ENCODE measurements at places on chromosomes 16 and 17.

DNA sequence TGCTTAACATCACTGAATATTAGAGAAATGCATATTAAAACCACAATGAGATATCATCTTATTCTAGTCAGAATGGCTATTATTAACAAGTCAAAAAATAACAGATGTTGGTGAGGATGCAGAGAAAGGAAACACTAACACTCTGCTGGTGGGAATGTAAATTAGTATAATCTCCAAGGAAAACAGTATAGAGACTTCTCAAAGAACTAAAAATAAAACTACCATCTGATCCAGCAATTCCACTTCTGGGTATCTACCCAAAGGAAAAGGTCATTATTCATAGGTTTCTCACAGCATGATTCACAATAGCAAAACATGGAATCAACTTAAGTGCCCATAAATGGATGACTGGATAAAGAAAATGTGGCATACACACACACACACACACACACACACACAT lies 166.4 kb downstream of the CEP112 start:
- no peak for DNase-seq

DNA sequence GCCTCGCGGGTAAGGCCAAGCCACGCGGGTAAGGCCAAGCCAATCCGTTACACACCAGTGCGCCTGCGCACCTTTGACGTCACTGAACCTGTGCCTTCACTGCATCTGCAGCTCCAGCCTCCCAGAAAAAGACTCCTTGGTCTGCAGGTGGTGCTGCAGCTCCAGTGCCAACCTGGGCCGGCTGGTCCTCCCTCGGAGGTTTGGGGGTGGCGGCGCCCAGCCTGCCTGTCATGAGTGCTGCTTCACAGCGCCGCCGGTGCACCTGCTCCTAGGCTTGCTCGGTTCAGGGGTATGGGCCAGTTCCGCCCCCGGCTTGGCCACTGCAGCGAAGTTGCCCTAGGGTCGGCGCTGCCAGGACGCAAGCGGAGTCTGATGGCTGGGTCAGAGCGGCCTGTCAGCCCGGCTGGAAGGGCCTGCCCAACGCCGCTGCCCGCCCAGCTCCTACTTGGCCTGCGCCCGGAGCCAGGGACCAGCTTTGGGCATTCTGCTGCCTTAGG lies 146.6 kb downstream of the USP22 start:
- DNase-seq, result no peak

DNA sequence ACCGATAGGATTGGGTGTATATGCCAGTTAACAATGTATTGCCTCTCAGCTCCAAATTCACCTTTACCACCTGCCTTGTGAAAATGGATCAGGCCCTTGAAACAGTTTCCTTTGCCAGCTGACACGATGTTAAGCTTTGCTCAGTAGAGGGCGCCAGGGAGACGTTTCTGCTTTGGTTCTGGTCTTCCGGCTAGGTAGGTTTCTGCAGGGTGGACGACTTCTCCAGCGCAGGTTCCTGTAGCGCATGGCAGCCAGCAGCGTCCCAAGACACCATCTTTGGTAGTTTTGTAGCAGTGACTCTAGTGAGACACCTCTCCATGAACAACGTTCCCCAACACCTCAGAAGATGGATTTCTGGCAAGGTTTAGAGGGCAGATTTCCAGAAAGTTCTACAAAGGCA lies 24.0 kb downstream of the SYCE1L start:
- no peak for DNase-seq

DNA sequence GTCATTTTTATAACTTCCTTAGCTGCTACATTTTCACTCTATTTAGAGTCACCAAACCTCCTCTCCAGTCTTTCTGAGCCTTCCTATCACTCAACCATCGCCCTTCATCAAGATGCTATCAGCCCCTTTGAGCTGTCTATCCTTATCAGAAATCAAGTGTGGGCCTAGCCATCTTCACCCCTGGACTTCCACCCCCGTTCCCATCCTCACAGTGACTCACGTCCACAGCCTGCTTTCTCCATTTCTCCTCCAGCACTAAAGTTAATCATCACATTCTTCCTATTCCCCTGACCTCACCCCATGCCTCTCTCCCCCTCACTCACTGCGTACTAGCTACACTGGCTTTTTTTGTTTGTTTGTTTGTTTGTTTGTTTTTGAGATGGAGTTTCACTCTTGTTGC lies 2.4 kb upstream of the TEKT3 start:
- no peak for DNase-seq

DNA sequence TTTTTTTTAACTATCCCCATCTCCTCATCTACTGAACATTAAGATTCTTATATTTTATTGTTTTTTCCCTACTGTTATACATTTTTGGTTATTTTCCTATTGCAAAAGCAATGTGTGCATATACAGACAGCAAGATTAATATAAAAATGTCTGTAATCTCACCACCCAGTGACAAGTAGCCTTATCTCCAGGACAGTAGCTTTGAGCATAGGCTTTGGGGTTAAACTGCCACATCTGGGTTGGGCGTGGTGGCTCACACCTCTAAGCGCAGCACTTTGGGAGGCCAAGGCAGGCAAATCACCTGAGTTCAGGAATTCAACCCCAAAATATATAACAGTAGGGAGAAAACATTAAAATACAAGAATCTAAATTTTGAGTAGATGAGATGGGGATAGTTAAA lies 27.4 kb upstream of the SSTR2 start:
- no peak for DNase-seq

DNA sequence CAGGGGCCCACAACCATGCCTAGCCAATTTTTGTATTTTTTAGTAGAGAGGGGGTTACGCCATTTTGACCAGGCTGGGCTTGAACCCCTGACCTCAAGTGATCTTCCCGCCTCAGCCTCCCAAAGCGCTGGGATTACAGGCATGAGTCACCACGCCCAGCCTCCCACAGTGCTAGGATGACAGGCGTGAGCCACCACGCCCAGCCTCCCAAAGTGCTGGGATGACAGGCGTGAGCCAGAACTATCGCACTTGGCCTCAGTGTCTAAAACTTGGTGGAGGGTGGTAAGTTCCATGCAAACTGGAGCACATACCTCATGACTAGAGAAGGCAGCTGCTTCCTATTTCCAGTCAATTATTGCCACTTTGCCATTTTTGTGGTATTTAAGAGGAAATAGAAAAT lies 7.1 kb downstream of the HSD17B2 start:
- no peak for DNase-seq

DNA sequence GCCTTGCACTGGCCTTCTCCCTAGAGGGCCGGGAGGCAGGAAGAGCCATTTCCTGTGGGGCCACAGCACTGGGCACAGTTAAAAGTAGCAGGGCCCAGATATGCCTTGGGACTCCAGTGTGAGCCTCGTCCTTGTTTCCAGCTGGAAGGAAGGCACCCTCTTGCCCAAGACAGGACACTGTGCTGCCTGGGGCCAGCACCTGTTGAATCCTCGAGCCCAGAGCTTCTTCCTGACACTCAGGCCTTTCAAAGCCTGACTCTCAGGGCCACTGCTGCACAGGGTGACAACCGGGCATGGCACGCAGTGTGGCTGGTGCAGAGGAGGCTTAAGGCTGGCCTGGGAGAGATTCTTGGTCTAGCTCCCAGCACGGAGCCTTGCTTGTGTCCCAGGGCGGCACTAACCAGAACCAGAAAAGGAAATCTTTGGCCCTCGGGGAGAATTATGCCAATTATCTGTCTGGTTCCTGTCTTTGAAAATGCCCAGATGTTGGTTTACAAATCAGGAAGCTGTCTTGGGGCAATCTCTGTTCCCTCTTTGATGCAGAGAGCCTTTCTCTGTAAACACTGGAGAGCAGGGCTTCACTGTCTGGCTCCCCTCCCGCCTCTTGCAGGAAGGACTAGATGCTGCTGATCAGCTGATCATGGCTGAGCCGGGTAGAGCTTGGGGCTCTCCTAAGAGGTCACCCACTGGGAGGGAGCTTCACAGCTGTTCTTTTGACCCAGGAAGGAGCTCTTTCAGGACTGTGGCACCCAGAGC lies 11.1 kb downstream of the LDHD start:
- no peak for DNase-seq

DNA sequence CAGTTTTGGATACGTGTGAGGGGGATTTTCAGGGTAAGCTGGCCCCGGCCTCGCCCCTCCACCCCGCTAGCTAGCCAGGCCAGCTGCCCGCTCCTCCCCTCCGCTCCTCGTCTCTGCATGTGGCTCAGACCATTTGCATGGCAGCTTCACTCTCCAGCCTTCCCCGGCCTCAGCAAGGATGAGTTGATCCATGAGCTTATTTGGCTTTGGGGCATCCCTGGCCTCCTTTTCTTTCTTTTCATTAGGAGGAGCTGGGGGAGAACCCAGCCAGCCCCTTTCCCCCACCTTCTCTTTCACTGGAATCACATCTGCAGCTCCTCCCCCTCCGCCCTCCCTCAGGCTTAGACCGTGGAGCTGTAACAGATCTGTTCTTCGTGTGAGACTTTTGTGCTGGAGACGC lies 30.7 kb downstream of the ELAC2 start:
- no peak for DNase-seq

- no peak for DNase-seq
Measured at GRCh38 chr17:9212376-9213302, 191.3 kb downstream of the NTN1 start.

DNA sequence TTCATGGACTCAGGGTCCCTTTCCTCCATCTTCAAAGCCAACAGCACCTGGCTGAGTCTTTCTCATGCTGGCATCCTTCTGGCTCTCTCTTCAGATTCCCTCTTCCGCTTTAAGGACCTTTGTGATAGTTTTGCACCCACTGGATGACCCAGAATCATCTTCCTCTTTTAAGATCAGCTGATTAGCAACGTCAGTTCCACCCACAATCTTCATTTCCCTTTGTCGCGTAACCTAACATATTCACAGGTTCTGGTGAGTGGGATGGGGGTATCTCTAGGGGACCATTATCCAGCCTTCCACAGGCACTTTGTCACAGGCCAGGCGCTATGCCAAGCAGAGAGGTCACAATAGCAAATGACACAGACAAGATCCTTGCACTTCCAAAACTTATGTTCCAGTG lies 593.8 kb downstream of the MAF start:
- DNase-seq, result no peak

GRCh38 chr16:26464576-26465266 lies 602.0 kb upstream of the C16orf82 start:
- DNase-seq, result no peak

- DNase-seq, result no peak
Measured at GRCh38 chr16:72371307-72372086, 199.5 kb upstream of the PMFBP1 start.

DNA sequence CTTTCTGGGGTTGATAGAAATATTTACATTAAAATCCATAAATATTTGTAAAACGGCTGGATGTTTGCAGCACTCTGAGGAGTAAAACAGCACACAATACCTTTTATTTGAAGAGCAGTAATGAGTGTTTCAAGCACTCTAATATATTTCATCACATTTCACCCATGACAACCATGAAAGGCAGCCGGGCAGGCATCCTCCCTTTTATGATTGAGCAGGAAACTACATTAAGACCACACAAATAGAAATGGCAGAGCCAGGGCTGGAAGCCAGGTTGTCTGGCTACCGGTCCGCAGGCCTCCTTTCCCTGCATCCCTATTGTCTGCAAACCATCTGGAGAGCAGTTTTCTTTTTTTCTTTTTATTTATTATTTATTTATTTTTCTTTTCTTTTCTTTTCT lies 23.1 kb upstream of the GPRC5C start:
- DNase-seq, result no peak

DNA sequence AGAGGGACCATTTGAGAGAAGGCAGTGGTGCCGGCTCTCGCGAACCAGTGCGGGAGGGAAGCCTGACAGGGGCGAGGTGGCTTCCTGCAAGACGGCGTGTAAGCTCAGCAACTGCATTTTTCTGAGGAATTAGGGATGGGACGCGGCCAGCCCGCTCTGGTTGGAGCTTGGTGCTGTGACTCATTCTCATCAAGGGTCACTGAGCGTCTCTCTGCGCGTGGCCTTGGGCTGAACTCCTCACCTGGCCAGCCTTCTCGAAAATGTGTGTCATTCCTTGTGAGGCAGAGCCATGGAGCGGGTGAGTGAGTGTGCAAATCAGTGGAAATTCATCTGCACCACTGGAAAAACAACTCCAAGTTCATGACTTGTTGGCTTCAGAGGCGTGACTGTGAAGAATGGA lies 52.8 kb downstream of the NTN1 start:
- no peak for DNase-seq

GRCh38 chr17:79039171-79039570 lies 15.2 kb downstream of the C1QTNF1 start:
- no peak for DNase-seq

DNA sequence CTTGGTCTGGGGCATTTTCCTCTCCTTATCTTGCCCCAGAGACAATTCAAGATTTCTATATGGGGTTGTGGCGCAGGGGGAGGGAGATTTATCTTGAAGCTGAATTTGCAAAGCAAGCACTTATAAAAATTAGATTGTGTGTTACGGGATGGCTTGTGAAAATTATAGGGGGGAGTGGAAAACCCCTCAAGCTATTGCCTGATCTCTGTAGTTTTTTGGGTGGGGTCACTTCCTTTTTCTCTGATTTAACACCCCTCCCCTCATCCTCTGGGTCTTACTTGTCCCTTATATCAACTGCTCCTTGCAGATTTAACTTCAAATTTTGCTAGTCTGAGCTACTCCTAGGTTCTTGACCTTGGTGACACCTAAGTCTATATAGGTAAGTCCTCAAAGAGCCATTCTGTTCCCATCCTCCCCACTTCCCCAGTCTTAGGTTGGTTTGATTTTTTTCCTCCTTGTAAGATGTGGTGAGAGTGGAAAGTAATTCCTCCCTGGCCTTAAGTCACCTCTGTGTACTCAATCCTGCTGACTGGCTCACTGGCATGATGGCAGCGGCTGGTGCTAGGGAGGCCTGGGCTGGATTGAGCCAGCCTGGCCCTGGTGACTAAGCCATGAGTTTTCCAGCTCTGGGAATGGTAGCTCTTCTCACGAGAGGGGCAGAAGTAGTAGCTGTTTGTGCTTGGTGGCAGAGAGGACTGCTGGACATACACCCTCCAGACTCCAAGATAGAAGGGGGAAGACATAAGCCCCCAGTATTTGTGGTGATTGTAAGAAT lies 2.3 kb downstream of the ARL4D start:
- DNase-seq, result no peak

GRCh38 chr16:53098526-53099317 lies 43.9 kb downstream of the CHD9 start:
- DNase-seq, result no peak

DNA sequence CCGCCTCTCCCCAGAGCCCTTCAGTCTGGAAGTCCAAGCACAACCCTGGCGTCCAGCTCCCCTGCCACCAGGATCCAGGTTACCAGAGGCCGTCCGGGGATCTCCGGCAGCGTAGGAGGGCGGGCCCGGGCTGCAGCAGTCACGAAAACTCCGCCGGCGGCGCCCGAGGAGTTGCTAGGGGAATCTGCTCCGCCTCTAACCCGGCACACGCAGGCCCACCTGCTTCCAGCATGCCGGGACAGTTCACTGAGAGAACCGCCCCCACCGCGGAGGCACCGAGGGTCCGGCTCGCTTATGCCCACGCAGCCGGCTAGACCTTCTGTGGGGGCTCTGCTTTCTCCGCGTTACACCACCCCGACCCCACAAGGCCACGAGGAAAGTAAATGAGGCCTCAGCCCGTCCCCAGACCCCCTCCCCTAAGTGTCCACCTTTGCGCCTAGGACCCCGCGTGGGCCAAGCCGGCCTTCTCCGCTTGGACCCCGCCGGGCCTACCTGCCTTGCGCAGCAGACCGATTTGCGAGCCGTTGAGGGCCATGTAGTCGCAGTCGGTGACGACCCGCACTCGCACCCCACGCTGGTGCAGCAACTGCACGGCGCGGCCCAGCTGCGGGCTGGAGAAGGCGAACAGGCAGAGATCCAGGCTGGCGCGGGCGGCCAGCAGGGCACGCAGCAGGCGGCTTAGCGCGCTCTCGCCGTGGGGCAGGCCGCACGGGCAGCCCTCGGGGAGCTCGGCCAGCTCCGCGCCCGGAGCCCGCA lies 587 bp downstream of the PLD6 start:
- peak; percentile 36 for DNase-seq
